ENCODE measurements at places on chromosomes 12 and 14. TPM values are rescaled to one million over a fixed set of nuclear protein-coding genes. Genes with fewer than 3 reads are reported as not detected.
A peak's percentile ranks its signal among the peaks of the same experiment; 100 is the strongest.

GRCh38 chr12:62783881-62784280, 151.1 kb downstream of the PPM1H start:
- no peak for DNase-seq

- DNase-seq: no peak
Observed at GRCh38 chr14:50794068-50794645, 36.8 kb downstream of the NIN start.

DNA sequence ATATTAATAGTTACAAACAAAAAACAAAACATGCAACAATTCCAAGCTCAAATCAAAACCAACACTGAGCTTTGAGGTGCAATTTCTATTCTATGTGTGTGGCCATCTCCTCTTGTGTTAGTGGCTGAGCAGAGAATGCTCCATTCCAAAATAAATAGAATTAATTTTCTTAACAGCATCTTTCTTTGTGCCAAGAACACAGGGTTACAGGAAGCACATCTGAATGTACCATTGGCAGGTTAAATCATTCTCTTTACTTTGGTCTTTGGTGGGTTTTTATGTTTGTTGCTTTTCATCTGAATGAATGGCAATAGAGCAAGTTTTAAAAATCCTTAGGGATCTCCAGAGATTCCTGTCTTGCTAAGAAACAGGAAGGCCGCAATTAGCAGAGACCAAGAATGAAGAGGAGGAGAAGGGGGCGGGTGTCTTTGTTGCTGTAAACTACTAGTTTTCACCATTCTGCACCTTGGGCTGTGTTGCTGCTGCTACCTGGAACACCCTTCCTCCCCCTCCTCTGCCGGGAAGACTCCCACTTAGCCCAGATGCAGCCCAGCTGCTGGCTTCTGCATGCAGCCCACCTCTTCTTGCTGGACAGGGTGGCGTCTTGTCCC, 165.0 kb downstream of the RGS6 start:
- no peak for DNase-seq

DNA sequence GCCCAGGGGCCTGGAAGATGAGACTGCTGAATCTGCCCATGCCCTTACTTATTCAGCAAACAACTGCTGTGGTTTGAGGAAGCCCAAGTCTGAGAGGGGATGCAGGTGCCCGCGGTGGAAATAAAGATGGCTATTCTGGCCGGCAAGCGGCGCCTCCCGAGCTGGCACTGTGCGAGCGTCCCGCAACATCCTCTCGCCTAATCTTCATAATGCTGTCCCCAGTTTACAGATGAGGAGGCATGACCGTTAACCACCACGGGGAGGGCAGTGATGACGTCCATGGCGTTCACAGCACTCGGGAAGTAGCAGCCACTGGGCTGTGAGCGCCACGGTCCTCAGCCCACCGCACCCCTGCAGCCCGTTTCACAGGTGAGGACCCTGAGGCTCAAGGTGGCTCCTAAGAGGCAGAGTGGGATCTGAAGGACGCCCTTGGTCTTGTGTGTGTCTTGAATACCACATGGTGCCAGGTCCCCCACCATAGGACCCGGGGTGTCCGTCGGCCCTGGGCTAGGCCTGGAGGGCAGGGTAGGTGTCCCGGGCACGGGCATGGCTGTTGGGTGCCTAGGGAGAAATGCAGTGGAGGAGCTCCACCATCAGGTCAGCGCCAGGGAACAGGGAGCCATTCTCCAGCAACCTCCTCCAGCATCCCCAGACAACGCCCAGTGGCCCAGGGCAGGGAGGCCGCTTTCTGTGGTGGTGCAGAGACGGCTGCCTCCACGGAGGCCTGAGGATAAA, 20.2 kb downstream of the CHGA start:
- peak; percentile 93 for DNase-seq

GRCh38 chr14:45253754-45254310, 830 bp upstream of the MIS18BP1 start:
- no peak for DNase-seq

DNA sequence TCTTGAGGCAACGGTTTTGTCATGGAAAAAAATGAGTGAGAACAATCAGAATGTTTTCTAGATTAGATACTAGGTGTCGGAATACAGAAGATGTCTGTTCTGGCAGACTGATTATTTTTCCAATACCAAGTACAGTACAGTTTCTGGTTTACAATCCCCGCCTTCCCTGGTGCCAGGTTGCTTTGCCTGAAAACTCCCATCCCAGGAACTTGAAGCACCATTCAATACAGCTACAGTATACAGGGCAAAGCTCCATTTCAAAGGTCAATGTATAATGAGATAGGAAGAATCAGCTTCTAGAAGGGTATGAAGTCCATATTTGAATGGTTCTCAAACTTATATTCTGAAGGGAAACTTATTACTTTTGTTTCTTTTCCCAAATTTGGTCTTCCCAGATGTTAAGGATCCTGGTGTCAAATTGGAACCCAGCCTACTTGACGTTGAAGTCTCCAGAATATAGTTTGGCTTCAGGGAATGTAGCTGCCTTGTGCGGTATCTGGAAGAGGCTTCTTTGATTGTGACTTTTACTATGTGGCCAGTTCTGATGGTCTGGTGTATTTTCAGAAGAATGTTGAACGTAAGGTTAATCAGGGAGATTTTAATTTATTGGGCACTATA, 238.0 kb upstream of the ATP2B1 start:
- DNase-seq: no peak

- no peak for DNase-seq
Observed at GRCh38 chr12:15605881-15606590, 183.2 kb downstream of the EPS8 start.

GRCh38 chr12:41993283-41993682, 151.4 kb downstream of the GXYLT1 start:
- no peak for DNase-seq

Gene MAP3K9
- total RNA-seq: 3.0 TPM

Gene KLRF2
- total RNA-seq: not detected

Gene CELA1
- not detected for total RNA-seq

Data from chondrocyte (in vitro differentiated cells).